ENCODE measurements at places on chromosomes 11 and 22.

GRCh38 chr11:56693428-56693827 is 5.5 kb upstream of the OR9G1 start:
- ATAC-seq, result no peak

DNA sequence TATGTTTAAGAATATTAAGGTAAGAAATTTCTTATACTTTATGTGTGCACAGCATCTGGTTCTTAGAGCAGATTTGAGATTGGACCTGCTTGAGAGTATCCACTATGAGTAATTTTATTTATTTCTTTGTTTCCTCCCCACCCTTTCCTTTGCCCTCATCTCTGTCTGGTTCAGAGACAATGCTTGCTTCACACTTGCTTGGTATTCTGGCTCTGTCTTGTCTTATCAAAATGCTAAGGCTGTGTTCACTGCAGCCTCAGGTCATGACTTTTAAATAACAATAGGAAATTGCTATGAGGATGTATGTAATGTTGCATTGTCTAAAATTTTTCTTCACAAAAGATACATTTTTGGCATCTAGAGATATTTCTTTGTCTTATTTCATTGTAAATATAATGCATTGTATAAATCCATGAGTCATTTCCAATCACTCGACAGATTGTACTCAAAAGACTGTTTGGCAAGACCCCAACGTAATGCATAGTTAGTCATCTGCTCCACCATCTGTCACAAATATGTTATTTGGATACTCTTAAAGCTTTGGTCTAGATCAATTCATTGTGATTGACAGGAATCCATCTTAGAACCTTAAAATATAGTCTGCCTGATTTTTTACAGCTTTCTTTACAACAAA is 395.7 kb downstream of the AASDHPPT start:
- no peak for ATAC-seq

- ATAC-seq, result no peak
Measured at GRCh38 chr22:25928038-25928437, 186.1 kb downstream of the MYO18B start.

- peak; percentile 88 for ATAC-seq
Measured at GRCh38 chr11:63671322-63672155, at the start of gene ATL3. TSS of gene ATL3 (minus strand) at chr11:63671376. CDS start at chr11:63671335, 41 bp downstream.

DNA sequence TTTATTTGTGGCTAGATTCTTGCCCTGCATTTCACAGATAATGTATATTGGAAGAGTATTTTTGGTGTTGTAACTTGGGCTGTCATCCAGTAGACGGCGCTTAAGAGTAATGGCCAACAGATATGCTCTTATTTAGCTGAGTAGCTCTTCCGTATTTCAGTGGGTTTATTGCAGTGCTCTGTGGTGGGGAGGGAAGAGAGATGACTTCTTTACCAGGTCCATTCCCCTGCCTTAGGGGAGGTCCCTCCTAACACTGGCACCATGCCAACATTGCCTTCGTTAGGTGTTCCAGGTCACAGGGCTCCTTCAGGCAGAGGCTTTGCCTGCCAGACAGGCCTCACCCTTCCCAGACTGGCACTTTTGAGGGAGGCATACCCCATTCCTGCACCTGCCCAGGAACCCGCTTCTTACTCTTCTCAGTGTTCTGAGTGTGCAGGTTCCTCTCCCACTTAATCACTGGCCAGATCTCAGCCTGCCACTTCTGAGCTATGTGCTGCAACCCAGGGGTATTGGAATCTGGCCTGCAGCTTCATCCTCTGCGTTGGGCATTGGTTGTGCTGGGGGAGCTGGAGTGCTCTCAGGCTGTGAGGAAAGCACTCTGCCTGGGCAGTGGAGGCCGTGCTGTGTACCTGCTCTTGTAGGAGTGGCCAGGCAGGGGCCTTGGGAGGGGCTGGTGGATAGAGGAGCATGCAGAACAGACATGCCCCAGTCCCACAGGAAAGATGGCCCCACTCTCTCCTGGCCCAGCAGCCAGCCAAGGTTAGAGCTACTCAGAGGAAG is 29.4 kb upstream of the SLN start:
- ATAC-seq, result peak; percentile 72

DNA sequence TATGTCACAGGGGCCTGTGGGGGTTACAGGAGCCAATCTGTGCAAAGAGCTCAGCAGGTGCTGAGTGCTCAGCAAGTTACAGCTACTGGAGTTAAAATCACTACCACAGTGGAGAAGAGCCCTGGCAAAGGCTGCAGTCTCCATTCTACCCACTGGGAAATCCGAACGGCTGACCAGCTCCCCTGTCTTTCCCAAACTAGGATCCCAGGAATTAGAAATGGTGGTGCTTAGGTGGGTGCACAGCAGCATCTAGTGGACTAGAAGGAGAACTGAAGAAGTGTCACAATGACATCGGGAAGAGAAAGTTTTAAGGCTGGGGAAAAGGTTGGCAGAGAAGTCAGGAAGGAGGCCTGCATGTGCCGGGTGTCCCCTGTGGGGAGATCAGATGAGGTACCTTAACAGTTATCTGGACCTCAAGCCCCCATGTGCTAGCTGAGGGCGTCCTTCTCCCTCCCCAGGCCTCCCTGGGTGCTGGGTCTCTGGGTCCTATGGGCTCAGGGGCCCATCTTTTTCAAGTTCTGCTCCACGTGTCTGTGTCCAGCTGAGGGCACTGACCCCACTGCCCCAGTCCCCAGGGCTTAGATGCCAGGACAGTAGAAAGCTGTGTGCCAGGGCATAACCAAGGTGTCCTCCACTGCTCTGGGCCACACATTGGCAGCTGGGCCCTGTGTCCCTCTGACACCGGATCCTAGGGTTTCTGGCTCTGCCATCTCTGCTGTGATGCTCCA is 1.9 kb downstream of the PIWIL3 start:
- ATAC-seq, result no peak

DNA sequence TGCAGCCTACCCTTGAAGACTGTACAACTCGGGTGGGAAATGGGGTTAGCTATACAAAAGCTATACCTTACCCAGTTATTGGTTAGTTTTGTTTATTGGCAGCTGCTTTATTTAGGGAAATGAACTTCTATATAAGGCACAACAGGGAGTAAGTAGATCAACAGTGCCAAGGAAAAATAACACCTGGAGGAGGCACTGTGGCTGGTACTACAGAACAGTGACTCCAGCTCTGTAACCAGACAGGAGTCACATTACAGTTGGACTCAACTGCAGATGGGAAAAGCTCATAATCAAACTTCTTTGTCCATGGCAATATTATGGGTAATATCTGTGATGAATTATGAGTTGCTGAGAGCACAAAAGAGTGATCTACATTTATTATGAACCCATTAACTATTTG is 14.0 kb downstream of the P4HA3 start:
- ATAC-seq, result no peak

GRCh38 chr11:16512198-16512898 is 156.0 kb upstream of the SOX6 start:
- ATAC-seq, result no peak

- no peak for ATAC-seq
Measured at GRCh38 chr11:113906038-113906437, 1.4 kb downstream of the HTR3B start.

GRCh38 chr22:35641494-35642120 is 6.6 kb upstream of the APOL6 start:
- no peak for ATAC-seq

DNA sequence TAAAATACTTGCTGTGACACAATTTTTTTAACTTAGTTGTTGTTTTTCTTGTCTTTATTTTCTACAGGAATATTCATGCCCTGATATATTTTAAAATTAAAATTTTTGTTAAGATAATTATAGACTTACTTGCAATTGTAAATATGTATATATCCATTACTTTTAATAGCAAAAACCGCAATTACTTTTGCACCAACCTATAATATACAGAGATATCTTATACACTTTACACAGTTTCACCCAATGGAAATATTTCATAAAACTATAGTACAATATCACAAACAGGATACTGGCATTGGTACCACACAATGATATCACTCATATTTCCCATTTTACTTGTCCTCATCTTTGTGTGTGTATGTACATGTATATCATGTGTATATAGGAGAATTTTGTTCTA is 188.8 kb downstream of the DLG2 start:
- no peak for ATAC-seq

DNA sequence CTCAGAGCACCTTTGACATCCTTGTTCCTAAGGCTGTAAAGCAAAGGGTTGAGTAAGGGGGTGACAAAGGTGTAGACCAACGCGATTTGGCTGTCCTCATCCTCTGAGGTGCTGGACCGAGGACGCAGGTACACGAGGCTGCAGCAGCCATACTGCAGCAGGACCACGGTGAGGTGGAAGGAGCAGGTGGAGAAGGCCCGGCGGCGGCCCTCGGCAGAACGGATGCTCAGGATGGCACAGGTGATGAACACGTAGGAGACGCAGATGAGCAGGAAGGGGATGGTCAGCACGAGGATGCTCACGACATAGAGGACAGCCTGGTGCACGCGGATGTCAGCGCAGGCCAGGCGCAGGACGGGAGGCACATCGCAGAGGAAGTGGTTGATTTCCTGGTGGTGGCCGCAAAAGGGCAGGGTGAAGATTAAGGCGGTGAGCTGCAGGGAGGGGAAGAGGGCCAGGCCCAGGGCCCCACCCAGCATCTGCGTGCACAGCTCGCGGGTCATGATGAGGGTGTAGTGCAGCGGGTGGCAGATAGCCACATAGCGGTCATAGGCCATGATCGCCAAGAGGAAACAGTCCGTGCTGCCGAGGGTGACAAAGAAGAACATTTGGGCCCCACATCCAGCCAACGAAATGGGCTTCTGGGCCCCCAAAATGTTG is 632 bp downstream of the OR10Q1 start:
- ATAC-seq, result no peak

DNA sequence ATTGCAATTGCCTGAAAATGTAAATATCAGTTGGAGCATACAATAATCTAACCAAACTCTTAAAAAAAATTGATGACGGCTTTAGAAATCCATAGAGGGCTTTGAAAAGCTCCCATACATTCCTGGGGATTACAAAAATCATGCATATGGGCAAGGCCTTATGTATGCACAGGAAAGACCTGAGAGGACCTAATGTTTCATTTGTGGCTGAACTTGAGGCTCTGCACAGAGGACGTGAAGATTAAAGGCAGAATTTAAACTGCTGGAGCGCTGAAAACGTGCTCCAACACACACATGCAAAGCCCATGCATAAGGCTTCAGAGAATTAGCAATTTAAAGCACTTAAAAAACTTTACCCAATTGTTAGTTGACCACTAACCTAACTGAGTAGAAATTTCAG is 3.5 kb downstream of the OR5B12 start:
- ATAC-seq, result no peak

DNA sequence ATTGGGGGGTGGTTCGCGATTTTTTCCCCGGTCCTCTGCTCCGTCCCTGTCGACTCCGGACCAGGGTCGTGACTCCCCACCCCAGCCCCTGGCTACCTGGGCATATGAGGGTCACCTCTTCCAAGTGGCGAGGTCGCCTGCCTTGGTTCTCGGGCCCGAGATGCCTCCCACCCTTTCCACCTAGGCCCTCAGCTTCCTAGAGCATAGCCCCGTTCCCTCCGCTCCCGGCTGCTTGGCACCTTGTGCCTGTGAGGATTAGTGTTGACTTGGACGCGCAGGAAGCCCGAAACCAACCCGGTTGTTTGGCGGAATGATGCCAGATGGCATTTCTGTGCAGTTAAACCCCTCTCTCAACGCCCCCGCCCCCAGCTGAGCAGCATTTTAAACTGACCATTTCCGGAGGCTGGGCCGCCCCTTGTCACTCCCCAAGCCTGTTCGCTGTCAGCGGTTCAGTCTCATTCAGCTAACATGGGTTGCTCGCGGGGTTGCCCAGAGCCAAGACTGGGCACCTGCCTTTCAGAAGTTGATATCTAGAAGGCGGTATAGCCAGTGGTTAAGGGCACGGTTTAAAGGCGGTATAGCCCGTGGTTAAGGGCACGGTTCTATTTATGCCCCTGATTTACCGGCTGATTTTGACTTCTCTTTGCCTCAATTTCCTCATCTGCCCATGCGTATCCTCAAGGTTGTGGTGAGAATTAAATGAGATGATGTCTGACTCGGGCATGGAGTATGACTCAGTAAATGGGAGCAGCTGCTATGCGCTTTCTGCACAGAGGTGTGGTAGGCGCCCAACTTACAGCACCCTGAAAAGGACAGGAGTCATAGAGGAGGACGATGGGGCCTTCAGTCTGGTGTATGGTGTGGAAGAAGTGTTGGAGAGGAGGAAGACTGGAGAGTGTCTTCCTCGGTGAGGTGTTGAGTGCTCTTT is 639 bp downstream of the INCENP start:
- ATAC-seq, result peak; percentile 40

- no peak for ATAC-seq
Measured at GRCh38 chr11:115607621-115608221, 103.5 kb upstream of the CADM1 start.

- ATAC-seq, result peak; percentile 46
Measured at GRCh38 chr11:59501931-59502330, 1.4 kb upstream of the OR4D11 start.

DNA sequence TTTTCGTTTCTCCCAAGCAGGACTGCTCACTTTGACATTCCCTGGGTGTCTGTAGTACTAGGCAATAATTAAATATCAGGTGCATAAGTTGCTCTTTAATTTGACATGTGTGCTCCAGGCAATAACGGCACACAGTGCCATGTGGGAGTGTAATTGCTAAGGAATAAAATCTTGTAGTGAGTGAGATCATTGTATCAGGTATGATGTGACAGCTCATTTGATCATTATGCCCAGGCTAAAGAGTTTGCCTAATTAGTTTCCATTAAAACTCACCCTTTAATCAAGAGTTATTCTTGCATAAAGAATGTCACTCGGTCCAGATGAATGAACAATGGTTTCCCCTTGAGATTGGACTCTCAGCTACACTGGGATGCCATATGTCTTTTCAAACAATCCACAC is 220.0 kb downstream of the INSC start:
- ATAC-seq, result no peak

DNA sequence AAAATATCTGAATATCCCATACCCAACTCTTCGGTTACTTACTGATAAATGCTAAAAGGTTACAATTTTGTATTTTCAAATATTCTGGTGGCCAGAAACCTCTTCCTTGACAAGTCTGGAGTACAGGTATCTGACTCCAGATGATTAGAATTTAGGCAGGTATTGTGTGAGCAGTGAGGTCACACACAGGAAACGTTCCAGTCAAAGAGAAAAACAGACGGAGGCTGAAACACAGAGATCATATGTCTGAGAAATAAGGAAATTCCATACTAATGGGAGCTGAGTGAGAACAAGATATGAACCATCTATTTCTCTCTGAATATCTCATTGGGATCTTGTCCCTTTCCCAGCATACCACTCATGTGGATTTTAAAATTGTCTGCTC is 89.4 kb upstream of the IGLL5 start:
- no peak for ATAC-seq
